Spinal cord (tissue), 10 donors: ENCODE measurements at places on chromosomes 6 and 20.

GRCh38 chr6:106014955-106015354, 71.2 kb upstream of the PRDM1 start:
- no peak for DNase-seq

DNA sequence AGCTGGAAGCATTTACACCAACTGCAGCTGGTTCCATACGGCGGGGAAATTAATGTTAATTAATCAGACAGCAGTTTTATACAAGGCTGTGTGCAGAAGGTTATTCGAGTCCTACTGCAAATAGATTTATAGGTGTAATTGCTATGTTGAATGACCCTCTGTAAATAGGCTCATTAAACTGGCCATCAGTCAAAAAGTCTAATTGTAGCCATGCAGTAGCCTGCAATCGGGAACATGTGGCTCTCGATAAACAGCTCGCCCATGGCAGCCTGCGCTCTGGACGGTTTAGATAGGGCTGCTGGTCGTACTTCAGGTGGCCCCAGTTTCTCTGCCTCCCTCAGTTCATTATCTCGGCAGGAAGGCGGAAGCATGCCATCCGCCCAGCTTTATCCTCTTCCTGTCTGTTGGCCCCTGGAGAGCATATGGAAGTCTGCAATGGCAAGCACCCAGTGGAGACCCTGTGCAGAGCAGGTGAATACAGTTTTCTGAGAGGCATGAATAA, 143.2 kb downstream of the MBOAT1 start:
- DNase-seq = no peak

DNA sequence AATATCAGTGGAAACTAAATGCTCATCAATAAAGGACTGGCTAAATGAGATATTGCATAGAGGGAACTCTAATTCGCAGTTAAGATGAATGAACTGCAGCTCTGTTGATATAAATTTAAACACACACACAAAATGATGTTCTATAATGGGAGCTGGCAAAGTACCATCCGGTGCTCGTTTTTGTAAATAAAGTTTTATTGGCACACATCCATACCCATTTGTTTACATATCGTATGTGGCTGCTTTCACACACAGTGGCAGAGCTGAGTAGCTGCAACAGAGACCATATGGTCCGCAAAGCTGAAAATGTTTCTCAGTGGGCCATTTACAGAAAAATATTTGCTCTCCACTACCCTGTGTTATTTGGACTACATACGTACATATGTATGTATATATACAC, 120.7 kb downstream of the EDN3 start:
- DNase-seq = no peak

GRCh38 chr6:13678255-13678983, 33.2 kb downstream of the RANBP9 start:
- DNase-seq = no peak

DNA sequence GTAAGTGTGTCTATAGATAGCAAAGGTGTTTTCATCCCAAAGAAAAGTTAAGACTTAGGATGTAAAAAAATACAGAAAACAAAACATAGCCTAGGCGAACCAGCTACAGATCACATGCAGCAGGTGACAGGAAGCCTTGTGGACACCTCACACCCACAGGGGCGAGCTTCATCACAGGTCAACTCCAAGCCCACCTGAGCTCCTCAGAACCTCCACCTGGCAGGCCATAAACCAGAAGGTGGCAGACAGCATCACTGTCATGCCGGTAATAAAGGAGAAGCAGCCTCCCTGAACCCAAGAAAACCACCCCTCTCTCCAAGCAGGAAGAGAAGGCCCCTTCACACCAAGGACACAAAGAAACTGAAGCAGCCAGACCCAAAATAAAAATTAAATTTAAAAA, 1.0 kb downstream of the RALGAPA2 start:
- peak; percentile 39 for DNase-seq

DNA sequence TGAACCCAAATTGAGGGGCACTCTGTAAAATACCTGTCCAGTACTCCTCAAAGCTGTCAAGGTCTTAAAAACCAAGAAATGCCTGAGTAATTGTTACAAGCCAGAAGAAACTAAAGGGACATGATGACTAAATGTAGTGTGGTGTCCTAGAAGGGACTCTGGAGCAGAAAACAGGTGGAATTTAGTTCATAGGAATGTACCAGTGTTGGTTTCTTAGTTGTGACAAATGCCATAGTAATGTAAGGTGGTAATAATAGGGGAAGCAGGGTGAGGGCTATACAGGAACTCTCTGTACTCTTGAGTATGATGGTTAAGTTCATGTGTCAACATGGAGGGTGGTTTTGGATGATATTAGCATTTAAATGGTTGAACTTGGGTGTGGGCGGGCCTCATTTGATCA, 92.3 kb downstream of the CNBD2 start:
- no peak for DNase-seq

- peak; percentile 34 for DNase-seq
These were observed 56.1 kb downstream of the ANKRD6 start for GRCh38 chr6:89489078-89489477.

DNA sequence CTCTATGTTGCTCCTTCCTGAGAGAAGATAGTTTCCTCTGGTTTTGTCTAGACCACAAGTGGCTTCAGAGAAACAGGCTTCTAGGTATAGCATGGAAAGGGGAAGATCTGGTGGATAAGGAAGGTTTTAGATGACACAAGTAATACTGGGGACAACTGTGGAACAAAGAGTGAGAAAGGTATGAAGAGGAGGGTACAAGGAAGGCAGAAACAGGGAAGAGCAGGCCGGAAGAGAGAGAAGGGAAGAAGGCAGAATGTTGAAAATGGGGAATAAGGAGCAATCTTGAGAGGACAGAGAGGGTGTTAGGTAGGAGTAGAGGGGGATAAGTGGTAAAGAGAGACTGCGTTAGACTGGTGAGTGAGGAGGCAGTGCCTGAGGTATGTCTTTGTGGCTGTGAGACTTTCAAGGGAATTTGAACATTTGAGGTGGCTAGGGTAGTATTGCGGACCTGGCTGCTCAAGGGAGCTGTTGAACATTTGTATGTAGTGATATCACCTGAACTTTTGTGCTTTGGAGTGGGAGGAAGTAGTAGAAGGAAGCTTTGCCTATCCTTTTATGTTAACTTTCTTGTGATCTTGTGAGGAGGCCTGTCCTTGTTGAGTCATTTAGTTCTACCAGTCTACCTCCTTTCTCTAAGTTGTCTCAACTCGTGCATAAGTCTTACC, 69.5 kb downstream of the FOXO3 start:
- DNase-seq = no peak

GRCh38 chr20:25498280-25498606, 87.1 kb downstream of the NINL start:
- no peak for DNase-seq

- DNase-seq = no peak
These were observed 28.9 kb downstream of the KCNS1 start for GRCh38 chr20:45072066-45072465.

DNA sequence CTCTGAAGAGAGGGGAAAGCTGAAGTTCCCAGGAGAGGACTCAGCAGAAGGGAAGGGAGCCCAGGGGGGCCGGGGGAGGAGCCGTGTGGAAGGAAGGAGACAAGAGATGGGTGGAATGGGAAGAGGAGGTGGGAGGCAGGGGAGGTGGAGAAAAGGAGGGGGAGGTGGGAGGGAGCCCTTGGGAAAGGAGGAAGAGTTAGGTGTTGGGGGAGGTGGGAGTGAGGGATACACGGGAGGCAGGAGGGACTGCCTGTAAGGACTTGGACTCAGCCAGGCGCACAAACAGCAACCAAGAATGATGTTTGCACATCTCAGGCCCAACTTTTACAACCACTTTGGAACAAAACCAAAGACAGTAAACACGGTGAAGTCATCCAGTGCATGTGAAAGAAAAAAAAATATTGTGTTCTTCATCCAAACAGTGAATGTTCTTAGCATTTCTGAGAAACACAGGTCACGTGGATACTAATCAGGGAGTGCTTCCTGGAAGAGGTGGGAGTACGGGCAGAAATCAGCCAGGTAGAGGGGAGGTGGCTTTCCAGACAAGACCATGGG, 17.4 kb upstream of the LSM14B start:
- DNase-seq = peak; percentile 18
